ENCODE measurements at places on chromosomes 2 and 18. TPM values are rescaled to one million over a fixed set of nuclear protein-coding genes. Genes with fewer than 3 reads are reported as not detected.

GRCh38 chr2:71804281-71804751 lies 343.3 kb downstream of the CYP26B1 start:
- DNase-seq: no peak

DNA sequence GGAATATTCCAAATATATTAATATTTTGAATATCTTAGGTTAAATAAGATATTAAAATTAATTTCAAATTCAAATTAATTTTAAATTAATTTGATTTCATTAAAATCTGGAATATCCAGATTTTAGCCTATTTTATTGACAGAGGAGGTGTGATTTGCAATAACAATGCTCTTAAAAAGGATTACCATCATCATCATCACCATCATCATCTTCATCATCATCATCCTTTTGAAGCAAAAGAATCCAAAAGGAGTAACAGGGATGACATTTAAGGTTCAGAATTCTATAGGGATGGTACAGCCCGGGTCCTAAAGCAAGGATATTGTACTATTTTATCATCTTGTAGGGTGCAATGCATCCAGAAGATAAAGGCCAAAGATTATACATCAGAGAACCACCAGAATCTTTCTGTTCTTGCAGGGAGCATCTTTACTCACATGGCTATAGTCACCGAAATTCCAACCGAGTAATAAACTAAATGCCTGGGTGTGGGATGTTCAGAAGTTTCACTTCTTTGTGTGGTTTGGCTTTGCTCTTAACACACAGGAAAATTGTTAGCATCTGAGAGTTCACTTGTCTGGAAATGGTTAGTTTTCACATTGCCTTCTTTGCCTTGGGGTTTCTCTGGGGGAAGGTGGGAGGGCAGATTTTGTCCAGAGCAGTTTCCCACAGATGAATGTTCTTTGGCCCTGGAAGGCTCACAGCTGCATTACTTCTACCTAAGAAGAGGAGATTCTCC lies 99.1 kb upstream of the ITGA6 start:
- DNase-seq: no peak

DNA sequence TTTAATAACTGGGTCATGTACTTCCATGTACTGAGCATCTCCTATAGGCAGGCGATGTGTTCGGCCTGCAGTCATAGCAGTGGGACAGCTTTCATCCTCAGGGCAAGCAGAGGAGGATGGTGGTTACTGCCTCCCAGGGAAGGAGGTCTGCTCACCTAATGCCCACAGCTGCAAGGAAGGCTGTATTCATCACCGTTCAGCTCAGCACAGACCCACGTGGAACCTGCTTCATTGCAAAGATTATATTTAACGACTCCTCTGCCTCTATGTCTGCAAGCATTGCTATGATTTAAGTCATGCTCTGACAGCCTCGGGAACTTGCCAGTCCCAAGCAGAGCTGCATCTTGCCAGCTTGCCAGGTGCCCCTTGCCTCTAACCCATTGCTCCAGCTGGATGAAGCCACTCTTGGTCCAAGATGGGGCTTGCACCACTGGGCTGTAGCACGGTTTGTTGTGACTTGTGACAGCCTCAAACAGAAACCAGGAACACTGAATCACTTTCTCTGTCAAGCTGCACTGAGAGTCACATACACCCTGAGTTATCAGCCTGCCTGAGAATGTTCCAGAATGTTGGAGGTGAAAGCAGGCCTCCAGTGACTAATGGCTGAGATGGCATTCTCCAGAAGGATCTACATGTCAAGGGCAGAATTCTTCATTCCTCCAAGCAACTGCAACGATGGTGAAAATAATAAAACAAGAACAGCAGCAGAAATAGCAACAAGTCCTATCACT lies 651.1 kb upstream of the ID2 start:
- no peak for DNase-seq

GRCh38 chr18:11425211-11425610 lies 184.2 kb upstream of the SLC35G4 start:
- DNase-seq: no peak

DNA sequence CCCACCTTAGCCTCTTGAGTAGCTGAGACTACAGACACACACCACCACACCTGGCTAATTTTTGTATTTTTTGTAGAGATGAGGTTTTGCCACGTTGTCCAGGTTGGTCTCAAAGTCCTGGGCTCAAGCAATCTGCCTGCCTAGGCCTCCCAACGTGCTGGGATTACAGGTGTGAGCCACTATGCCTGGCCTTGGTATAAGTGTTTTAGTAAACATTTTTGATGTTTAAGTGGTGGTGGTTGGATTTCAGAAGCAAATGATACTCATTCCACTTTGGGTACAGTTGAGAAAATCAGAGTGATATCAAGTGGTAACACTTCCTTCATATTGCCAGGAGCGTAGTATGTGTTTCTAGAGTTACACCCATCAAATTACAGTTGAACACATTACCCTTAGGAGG lies 25.4 kb downstream of the ACADL start:
- no peak for DNase-seq

DNA sequence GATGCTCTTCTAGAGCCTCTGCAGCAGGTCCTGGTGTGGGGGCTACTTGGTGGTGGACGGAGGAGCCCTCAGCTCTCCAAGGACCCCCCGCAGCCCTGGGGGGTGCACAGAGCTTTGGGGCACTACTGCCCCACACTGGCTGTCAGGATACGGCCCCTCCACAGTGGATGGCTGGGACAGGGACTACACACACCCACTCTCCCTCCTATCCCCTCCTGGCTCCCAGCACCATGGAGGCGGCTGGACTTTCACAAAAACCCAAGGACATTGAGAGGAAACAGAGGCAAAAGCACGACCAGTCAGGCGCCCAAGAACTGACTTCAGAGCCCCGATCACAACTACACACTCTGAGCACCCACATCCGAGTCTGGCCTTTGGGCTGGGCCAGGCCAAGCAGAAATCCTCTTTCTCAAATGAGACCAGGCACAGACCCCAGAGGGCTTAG lies 12.6 kb downstream of the GPR35 start:
- DNase-seq: no peak

The DRC1 gene
- not detected for total RNA-seq

The ARHGEF33 gene
- 0.36 TPM for total RNA-seq

The SERPINB12 gene
- total RNA-seq: not detected

The GTF2A1L gene
- total RNA-seq: 0.39 TPM

The SLC11A1 gene
- total RNA-seq: 0.05 TPM
